Stimulated activated naive B cell treated with anti-CD40 and anti-IgM and Interleukin-4, amounts not matched to agents 10 μg/mL and 1 μg/mL and 100 μg/mL, for 72 hours (primary cell): ENCODE measurements at places on chromosomes 6 and 20.

GRCh38 chr20:59268870-59269269, 31.5 kb upstream of the EDN3 start:
- no peak for DNase-seq

GRCh38 chr6:71091167-71091566, 134.3 kb upstream of the B3GAT2 start:
- no peak for DNase-seq

GRCh38 chr6:88045521-88046136, 2.0 kb upstream of the SPACA1 start:
- no peak for DNase-seq

- no peak for DNase-seq
Measured at GRCh38 chr20:9140162-9140760, 71.4 kb downstream of the PLCB4 start.

DNA sequence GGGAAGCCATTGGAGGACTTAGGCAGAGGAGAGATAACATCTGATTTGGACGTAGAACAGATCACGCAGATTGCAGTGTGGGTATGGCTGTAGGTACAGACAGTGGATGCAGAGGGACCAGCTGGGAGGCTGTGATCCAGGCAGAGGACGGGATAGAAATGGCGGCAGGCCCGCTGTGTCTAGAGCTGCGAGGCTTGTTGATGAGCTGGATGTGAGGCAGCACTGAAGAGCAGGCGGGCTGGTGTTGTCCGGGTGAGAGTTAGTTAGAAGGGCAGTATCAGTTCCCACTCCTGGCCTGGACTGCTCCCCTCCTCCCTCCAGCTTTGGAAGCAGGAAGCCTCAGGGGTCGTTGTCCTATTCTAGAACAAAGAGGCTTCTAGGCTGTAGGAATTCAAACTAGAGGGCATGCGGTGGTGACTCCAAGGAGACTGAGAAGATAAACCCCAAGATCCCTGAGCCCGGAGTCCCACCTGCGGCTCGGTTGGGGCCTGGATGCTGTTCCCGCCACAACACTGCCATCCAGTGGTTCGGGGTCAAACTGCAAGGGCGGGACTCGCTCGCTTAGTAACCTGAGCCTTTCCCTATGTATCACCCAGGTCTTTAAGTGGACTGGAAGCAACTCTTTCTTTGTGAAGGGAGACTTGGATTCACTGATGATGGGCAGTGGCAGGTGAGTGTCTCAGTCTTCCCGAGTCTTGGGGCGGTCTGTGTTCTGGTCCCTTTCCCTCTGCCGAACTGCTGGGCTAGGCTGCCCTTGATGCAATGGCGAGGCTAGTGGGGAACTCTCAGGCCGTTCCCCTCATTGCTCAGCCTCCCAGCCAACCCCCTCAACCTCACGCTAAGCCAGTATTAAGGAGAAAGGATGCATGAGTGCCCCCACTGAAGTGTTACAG, 11.2 kb downstream of the TLDC2 start:
- DNase-seq, result peak; percentile 73

GRCh38 chr20:15895560-15896084, 677.6 kb downstream of the KIF16B start:
- DNase-seq, result peak; percentile 58
